Renal cortex interstitium (tissue), 15 donors: ENCODE measurements at places on chromosomes 6 and 20. TPM values are rescaled to one million over a fixed set of nuclear protein-coding genes. Genes with fewer than 3 reads are reported as not detected.

The RPL7L1 gene
- 119 TPM for polyA plus RNA-seq

The MEP1A gene
- 0.26 TPM for polyA plus RNA-seq

The SLC25A27 gene
- 72.9 TPM for polyA plus RNA-seq

- DNase-seq = no peak
Measured at GRCh38 chr6:89554106-89554505, 84.4 kb downstream of the LYRM2 start.

DNA sequence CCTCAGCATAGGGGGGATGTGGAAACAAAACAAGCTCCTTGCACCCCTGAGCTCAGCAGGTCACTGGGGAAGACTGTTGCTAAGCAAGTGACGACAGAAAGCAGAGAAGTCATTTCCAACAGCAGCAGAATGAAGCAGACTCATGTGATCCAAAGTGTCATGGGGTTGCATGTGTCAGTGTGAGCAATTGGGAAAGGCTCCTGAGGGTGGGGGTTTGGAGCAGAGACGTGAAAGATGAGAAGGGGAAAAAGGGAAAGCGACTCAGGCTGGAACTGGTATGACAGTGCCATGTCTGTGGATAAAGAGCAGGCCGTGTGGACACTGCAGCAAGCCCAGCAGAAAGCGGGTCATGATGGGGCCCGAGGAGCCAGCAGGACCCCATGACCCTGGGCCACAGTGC is 363.9 kb downstream of the PREX1 start:
- no peak for DNase-seq

The OPRL1 gene
- polyA plus RNA-seq = 0.65 TPM

GRCh38 chr6:392441-393390 is 1.2 kb downstream of the IRF4 start:
- no peak for DNase-seq

DNA sequence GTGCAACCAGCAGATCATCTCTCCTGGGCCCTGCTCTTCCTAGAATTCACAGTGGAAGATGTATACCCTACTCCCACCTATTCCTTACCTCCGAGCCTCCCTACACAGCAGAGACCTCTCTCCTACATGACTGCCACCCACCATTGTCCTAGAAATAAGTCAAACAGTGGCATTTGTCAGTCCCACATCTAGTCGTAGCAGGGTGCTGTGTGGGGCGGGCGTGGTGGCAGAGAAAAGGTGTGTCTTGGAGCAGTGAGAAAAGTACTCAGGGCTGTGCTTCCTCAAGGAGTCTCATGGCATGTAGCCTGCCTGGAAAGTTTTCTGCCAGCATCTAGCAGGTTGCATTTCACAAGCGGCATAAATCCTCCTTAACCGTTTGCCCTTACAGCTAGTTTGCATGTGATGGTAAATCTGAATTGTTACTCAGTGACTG is 59.4 kb upstream of the PTGIS start:
- no peak for DNase-seq

DNA sequence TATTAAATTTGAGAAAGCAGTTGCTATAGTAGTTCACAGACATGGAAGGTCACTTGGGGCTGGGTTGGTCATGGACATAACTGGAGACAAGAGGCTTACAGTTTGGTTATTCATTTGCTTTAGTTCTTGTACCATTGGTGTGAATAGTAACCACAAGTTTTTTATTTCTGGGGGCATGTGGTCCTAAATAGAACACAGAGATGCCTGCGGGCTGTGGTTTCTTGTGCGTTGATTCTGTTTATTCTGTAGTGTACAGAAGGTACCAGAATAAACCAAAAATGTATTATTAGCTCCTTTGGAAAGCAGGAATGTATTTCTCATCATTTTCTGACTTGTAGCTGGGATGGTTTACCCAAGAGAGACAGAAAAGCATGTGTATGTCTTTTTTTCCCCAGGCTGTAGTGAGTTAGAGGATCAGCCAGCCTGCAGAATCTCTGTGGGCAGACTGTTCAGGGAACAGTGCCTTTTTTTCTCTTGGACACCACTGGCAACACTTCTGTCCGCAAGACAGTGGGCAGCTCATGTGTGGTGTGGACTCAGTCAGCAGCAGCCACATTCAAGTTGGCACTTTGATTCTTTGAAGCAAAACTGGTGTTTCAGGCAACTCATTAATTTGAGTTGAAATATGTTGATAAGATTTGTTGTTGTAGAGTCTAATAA is 122.1 kb downstream of the LRRC1 start:
- no peak for DNase-seq

- DNase-seq = no peak
Measured at GRCh38 chr20:15224199-15224598, 886.8 kb upstream of the FLRT3 start.

DNA sequence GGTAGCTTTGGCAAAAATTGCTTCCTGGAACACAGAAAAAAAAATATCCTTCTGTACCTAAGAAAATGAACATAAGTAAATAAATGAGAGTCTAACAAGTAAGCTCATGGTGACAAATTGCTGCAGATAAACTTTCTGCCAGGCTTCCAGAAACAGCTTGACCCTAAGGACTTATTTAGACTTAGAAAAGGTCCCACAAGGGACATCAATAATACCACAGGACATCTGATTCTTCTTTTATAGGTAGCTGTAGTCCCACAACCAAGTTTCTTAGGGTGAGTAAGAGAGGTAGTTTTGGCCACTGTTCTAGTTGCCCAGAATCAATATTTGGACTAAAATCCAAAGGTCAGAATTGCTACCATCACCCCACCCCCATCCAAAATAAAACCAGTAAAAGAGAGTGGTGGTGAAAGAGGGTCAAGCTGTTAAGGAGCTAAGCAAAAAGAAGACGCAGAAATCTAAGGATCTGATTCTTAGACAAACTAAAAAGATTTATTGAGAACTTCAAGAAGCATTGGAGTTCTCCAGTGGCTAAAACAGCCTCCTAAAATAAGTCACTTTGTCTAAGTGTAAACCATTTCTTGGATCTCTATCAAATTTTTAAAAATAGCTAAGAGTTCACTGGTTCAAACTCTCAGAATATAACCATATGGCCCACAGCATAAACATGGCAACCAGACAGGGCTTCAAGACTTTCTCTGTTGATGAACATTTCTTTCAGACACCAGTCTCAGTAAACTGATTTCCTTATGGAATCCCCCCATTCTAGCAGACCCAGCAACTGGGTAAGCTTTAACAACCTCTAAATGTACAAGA is 180.6 kb downstream of the PTPRK start:
- no peak for DNase-seq

GRCh38 chr6:21937466-21937865 is 343.9 kb downstream of the SOX4 start:
- DNase-seq = no peak
